ENCODE measurements at places on chromosomes 2 and 18.
A peak's percentile ranks its signal among the peaks of the same experiment; 100 is the strongest.

GRCh38 chr18:66826211-66826610, 222.3 kb upstream of the CDH19 start:
- peak; percentile 87 for DNase-seq

DNA sequence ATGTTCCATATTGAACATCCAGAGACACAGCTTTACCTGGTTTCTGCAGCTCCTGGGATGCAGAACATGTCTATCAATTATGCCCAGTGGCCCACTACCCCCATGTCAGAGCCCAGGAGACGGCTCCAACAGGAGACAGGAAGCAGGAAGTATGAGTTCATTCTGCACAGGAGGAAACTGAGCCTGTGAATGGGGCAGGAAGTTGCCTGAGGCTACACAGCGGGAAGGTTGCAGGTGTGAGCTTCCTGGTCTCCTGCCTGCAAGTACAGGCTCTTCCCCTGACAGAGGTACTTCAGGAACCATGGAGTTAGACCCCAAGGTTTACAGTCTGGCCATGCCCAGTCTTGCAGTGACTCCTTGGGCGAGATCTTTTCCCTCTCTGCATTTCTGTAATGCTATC, 2.8 kb upstream of the BOK start:
- no peak for DNase-seq

GRCh38 chr2:96486696-96487095, 18.5 kb downstream of the NEURL3 start:
- DNase-seq = no peak

GRCh38 chr2:132439703-132440398, 23.2 kb downstream of the GPR39 start:
- no peak for DNase-seq

DNA sequence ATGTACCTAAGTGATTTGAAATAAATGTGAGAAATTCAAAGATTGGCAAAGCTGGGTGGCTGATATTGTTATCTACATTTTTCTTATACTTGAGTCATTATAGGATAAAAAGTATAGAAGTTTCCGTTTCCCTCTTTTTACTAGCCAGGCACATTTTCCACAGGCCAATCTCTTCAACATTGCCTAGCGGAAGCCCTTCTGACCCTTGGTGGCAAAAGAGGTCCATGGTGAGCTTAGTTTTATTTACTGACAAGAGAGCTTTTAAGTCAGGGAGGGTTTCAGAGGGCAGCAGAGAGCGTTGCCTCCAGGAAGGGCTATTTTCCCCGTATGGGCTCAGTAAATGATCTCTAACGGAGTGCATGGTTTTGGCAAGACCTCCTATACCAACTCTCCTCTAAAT, 15.1 kb upstream of the RHOB start:
- no peak for DNase-seq

DNA sequence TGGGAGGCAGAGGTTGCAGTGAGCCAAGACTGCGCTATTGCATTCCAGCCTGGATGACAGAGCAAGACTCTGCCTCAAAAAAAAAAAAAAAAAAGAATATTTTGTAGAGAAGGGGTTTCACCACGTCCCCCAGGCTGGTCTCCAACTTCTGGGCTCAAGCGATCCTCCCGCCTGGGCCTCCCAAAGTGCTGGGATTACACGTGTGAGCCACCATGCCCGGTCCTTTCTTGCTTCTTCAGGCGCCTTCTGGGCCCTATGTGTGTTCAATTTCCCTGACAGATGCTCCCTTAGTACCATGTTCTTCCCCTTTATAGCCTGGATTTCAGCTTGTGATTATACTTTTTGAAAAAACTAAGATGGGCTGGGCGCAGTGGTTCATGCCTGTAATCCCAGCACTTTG, 9.8 kb downstream of the ZFP36L2 start:
- no peak for DNase-seq

- DNase-seq = no peak
Measured at GRCh38 chr2:37708146-37708545, 36.7 kb upstream of the CDC42EP3 start.

DNA sequence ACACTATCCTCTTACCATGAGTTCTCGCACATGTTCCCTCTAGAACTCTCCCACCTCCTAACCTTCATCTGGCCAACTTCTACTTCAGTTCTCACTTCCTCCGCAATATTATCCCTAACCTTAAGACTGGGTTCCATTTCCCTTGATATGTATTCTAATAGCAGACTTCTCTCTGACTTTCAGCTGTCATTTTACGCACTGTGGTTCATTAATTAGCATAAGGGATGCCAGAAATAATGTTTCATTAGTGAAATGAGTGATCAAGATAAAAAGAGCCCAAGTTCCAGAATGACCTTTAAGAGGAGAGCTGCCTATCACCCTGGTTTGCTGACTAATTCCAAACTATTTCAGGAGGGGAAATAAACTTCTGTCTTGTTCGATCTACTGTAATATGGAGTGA, 108.6 kb upstream of the CCDC150 start:
- no peak for DNase-seq

- DNase-seq = no peak
Measured at GRCh38 chr2:28499282-28499681, 3.4 kb downstream of the PLB1 start.

DNA sequence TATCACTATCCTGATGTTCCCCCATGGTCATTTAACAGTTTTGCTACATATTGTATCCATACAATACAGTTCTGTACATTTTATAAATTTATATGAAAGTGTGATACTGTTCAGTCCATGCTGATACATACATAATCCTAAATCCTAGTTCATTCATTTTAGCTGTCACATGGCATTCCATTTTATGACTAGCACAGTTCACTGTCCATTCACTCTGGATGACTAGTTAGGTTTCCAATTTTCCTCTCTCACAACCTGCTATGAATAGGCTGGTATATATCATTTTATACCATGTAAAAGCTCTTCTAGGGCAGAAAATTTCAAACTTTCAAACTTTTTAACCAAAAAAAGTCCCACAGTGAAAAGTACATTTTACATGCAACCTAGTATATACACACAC, 15.2 kb downstream of the SMAD2 start:
- no peak for DNase-seq

DNA sequence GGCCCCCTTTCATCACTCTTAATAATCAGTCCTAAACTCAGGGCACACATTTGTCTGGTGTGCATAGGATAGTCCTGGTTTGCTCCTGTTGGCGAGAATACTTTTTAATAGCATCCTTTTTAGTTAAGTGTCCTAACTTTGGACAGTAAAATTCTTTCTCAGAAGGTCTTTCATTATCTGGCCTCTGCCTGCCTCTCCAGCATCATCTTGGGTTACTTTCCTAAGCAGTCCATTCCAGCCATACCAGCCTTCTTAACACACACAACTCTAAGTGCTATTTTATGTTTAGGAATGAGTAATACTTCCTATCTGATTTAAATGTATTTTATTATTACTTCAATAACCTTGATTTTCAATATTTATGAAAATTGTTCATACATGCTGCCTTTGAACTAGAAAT, 151.0 kb downstream of the ACOXL start:
- DNase-seq = no peak

DNA sequence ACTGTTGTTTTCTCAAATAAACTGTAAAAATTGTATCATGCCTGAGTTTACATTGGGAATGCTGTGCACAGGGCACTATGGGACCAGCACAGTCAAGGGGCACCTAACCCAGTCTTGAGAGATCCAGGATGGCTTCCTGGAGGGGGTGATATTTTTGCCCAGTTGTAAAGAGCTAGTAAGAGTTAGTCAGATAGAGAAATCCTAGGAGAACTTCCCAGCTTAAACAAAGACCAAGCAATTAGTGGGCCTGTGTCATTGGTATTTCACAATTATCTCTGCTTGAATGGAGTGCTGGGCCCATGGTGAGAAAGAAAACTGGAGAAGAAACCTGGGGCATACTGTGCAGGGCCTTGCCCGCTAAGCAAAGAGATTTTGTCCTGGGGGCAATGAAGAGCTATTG, 12.2 kb downstream of the XDH start:
- DNase-seq = no peak

DNA sequence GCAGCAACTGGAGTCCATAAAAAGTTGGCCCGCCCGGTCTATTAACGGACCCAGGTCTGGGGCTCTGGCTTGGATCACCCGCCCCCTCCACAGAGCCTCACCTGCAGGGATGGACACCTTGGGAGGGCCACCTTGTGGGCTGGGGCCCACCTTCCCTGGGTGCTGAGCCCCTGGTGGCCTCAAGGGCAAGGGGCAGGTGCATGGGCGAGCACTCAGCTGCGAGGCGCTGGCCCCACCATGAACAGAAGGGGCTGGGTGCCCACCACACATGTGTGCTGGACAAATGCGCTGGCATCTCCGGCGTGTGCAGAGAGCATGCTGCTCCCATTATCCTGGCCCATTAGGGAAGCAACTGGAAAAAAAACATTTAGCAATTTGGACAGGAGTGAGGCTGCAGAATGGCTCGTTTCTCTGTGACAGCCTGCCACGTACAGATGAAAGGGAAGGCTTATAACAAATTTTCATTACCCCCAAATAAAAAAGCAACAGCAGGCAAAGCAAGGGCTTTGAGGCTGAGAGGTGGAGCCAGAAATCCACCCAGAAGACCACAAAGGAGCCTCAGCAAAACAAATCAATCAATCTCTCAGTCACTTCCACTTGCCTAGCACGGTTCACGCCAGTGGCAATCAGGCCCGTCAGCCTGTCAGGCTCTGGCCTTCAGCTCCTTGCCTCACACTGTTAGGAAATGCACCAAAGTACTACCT, 253.1 kb upstream of the ZNF521 start:
- no peak for DNase-seq

DNA sequence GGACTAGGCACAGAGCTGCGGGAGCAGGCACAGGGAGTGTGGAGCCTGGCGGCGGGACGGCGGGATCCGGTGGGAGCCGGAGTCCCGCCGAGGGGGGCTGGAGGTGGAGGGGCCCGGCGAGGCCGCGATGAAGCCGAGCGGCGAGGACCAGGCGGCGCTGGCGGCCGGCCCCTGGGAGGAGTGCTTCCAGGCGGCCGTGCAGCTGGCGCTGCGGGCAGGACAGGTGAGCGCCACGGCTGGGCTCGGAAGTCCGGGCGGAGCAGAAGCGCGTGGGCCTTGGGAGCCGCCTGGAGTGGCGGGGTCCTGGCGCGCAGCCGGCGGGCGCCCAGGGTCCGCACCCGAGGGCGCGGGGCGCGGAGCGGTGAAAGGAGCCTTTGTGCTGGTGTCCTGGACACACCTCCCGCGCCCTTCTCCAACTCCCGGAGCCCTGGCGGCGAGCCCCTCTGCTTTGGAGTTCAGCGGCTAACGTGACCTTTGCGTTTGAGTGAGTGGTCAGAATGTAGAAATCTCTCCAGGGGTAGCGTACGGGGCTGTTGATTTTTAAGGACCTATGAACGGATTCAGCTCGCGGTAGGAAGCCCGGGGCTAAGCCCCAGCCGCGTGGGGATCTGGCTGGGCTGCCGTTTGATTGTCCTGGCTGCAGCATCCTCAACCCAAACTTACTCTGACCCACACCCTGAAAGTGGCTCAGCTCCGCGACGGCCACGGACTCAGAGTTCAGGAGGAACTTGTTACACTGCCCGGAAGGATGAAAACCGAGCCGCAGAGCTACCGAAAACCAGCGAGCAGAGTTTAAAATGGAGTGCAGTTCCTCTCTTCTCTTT, 448 bp downstream of the IMPA2 start:
- no peak for DNase-seq

GRCh38 chr2:77270433-77270832, 251.7 kb downstream of the LRRTM4 start:
- DNase-seq = no peak

DNA sequence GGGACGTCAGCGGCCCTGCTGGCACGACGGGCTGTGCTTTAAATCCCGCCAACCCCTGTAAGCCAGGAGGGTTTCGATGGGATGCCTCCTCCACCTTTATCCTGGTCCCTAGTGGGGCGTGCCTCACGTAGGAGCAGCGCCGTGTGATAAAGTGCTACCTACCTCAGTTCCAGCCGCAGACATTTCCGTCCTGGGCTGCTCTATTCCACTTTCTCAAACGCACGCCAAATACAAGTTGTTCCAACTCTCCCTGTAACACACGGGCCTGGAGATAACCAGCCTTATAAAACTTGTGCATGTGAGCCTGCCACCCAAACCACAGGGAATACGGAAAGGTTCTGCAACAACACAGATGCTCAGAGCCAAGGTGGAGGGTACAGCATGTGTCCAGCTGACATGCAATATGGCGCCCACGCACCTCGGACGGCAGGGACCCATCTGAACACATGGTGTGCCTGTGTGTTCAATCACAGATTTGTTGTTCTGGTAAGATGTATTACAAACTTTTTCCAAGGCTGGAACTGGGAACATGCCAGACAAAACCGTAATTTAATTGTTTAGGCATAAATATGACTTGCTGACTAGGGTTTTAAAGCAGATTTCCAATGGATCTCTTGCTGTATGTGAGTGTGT, 47.7 kb downstream of the ZNF516 start:
- DNase-seq = no peak

DNA sequence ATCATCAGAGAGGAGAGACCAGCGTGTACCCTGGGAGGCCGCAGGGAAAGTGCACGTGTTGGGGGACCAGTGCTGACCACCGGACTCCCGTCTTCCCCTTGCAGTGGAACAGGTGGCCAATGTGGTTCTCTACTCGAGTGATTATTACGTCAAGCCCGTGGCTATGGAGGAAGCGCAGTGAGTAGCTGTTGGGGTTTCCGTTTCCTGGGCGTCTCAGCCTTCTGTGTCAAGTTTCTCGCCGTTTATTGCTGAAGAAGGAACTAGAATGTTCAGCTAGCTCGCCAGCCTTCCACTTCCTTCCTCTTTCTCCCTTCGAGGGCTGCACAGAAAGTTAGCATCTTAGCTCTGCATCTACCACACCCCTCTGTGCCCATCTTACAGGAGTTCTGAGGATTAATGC, 22.8 kb upstream of the DGKD start:
- DNase-seq = no peak

- no peak for DNase-seq
Measured at GRCh38 chr2:71224457-71224856, 2.4 kb downstream of the PAIP2B start.

DNA sequence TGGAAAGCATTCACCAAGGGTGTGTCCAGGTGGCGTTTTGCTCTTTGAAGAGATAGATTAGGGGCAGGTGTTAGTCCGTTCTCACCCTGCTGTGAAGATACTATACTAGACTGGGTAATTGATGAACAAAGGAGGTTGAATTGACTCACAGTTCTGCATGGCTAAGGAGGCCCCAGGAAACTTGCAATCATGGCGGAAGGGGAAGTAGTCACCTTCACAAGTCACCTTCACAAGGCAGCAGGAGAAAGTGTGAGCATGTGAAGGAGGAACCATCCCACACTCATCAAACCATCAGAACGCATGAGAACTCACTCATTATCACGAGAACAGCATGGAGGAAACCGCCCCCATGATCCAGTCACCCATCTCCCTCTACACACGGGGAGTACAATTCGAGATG, 135.7 kb upstream of the NFATC1 start:
- DNase-seq = no peak

- DNase-seq = no peak
Measured at GRCh38 chr2:100529900-100530299, 32.9 kb upstream of the PDCL3 start.

- DNase-seq = no peak
Measured at GRCh38 chr2:223062396-223062795, 10.4 kb downstream of the KCNE4 start.
